Fibroblast of upper back skin (primary cell): ENCODE measurements at places on chromosomes 4 and X.
A peak's percentile ranks its signal among the peaks of the same experiment; 100 is the strongest.

GRCh38 chr4:182537031-182537795 is 294.0 kb downstream of the TENM3 start:
- DNase-seq: no peak

DNA sequence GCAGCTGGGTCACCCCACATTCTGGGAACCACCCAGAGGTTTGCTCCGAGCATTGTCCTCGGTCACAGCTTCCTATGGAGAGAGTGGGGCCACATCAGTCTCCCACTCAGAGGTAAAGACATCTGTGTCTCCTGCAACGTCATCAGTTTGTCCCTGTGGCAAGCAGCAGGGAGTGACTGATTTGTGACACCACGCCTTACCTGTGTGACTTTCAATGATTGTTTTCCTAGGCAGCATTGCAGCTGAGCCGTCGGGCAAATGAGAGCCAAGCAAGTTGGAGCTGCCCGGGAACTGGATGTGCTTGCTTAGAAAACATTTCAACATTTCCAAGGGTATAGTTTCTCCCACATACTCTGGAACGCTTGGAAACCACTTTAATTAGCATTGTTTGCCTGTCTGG is 29.7 kb upstream of the HELT start:
- no peak for DNase-seq

DNA sequence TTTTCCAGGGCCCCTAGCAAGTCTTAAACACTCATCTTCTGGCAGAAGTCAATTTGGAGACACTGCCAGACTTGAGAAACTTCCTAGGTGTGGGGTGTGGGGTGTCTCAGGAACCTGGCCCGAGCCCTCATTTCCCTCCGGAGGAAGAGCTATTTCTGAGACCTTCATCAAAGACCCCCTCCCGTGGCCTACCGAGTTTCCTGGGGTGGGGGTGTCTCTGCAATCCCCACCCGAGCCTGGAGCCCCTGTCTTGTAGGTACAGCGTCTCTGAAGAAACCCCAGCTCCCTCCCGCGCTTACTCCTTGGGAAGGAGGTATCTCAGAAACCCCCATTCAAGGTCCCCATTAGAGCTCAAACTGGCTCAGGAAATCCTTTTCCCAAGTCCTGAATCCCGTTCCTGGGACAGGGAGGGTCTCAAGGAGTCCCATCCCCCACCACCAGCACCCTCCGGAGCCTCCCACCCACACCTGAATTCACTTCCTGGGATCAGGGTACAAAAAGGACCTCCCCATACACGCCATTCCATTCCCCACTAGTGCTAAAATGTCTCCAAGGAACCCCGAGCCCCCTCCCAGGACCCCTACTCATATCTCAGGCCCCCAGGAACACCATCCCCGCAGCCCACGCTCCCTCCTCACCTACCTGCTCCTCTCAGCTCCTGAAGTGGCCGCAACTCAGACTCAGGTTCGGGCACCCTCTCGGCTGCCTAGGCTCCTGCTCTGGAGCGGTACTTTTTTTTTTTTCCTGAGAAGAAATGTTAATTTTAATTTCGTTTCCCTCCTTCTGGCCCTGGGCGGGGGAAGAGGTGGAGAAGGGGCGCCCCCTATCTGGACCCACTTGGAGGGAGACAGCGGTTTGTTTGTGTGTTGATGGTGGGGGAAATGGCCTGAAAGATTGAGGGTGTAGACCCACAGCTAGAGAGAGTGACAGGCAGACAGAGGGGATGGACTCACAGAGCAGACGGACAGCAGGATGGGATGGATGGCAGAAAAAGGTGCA is 1.1 kb downstream of the SLC38A5 start:
- no peak for DNase-seq

GRCh38 chr4:84647312-84647884 is 64.5 kb downstream of the CDS1 start:
- DNase-seq: no peak

DNA sequence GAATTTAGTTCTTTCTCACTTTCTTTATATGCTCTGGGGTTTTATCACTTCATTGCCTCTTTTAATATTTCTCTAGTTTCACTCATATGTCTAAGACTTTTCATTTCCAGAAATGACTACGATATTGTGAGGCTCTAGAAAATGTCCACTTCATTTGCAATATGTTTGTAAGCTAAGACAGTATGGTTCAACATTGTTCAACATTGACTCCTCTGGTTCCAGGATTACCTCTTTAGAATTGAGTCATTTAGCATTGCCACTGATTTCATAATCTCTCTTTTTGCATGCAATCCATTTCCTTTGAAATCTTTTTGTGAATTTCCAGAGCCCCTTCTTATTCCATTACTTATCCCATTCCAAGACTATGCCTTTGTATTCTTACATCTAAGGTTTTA is 32.3 kb downstream of the BBS12 start:
- DNase-seq: peak; percentile 94

GRCh38 chr4:1201851-1202525 is 29.6 kb upstream of the SPON2 start:
- DNase-seq: peak; percentile 89

GRCh38 chr4:174460684-174461083 is 61.6 kb downstream of the HPGD start:
- DNase-seq: peak; percentile 44

- DNase-seq: peak; percentile 69
Measured at GRCh38 chrX:140766024-140766611, 56.6 kb downstream of the LINC00632 start.

DNA sequence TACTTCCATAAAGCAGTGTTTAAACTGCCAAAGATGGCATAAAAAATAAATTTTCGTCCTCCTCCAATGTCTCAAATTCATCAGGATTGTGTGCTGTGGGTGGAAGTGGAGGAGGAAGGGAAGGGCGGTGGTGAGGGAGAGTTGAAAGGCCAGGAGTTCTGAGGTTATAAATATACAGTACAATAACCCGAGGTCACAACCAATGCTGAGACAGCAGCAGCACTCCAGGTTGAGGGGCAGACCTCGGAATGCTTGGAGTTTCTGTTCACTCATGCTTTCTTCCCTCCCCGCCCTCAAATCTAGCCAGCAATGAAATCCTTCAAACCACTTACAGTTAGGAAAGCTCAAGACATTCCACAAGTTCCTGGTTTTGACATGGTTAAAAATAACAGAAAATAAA is 134.0 kb upstream of the SMAD1 start:
- DNase-seq: peak; percentile 94

DNA sequence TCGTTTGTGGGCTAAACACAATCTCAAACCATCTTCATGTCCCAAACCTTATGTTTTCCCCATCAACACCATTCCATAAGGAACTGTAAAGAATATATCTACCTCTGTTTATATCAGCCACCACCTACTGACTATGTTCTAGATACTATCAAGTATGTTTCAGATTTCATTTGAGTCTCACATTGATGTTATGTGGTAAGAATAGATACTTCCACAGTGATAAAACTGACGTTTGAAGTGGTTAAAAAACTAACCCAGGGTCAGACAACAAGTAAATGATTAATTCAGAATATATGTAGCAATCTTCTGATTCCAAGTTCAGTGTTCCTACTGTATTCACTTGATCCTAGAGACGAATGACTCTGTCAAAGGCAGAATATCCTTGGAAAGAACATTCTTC is 156.8 kb upstream of the RASGEF1B start:
- no peak for DNase-seq

GRCh38 chr4:22692736-22693135 is at the start of gene GBA3:
TSS of gene GBA3 (plus strand) at chr4:22692937.
- DNase-seq: no peak

DNA sequence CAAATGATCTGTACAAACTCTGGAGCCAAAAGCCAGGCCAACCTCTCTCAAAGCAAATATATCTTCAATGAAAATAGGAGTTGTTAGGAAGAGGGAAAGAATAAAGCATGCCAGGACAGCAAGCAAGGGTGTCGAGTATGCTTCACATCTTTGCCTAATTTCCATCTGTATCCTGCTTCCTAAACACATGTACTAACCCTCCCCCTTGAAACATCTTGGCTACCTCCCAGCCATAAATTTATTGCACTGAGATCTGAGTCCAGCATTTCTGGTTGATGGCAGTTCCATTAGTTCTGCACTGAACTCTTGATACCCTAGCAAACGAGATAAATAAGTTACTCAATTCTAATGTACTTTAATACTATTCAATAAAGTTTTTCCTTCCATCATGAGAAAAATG is 430.5 kb upstream of the TRAM1L1 start:
- no peak for DNase-seq

- peak; percentile 56 for DNase-seq
Measured at GRCh38 chr4:52833941-52834525, 28.1 kb upstream of the RASL11B start.

- DNase-seq: peak; percentile 67
Measured at GRCh38 chr4:183173580-183174526, 74.8 kb downstream of the WWC2 start.

- DNase-seq: peak; percentile 13
Measured at GRCh38 chrX:24110069-24110468, 39.5 kb upstream of the ZFX start.

GRCh38 chrX:135346975-135347374 is 37.7 kb downstream of the ETDC start:
- no peak for DNase-seq

DNA sequence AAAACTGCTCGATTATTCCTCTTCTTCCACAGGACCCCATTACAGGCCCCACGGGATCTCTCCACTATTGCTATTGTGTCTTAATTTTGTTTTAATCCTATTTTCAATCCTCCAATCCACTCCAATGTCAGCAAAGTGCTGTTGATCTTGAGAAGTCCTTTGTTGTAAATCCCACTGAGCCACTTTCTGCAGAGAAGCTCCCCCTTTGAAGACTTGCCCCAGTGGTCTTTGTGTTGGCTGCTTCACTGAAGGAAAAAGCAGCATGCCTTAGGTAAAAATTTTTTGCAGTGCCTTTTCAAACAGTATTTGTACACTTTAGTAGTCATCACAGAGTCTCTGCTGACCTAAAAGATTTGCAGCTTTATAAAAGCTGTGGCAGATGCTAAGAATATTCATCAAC is 252.0 kb upstream of the SLC7A11 start:
- no peak for DNase-seq

GRCh38 chr4:39621582-39621981 is 17.1 kb downstream of the SMIM14 start:
- DNase-seq: peak; percentile 72

DNA sequence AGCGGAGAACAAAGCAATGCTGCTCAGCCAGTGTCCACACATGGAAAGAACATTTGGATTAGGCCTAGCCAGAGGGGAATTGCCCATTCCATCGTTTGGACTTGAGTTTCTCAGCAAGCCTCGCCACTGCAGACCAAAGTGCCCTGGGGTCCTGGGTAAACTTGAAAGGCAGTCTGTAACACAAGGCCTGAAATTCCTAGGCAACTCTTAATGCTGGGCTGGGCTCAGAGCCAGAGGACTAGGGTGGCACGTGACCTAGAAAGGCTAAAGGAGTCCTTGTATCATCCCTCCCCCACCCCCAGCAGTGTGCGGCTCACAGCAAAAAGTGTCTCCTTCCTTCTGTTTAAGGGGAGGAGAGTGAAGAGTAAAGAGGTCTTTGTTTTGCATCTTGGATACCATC is 210.4 kb upstream of the ARX start:
- DNase-seq: no peak

- no peak for DNase-seq
Measured at GRCh38 chr4:39497909-39498726, 29.1 kb downstream of the UGDH start.

- DNase-seq: peak; percentile 55
Measured at GRCh38 chrX:14398725-14399124, 130.6 kb upstream of the GLRA2 start.

- DNase-seq: no peak
Measured at GRCh38 chrX:21373637-21374162, 518 bp upstream of the CNKSR2 start.

DNA sequence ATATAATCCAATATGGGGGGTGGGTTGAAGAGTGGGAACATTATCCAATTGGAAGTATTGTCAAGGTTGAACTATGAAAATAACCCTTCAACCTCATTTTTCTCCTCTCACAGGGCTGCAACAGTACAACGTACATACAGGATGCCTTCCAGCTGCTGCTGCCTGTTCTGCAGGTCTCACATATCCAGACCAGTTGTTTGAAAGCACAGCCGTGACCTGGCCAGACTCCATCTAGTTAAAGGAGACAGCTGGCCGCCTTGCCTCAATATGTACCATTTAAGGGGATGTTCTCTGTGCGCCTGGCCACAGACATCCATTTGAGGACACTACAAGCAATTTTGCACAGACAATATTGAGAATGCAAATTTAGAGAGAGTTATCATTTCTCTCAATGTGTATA is 75.7 kb downstream of the FAM114A1 start:
- DNase-seq: peak; percentile 50

DNA sequence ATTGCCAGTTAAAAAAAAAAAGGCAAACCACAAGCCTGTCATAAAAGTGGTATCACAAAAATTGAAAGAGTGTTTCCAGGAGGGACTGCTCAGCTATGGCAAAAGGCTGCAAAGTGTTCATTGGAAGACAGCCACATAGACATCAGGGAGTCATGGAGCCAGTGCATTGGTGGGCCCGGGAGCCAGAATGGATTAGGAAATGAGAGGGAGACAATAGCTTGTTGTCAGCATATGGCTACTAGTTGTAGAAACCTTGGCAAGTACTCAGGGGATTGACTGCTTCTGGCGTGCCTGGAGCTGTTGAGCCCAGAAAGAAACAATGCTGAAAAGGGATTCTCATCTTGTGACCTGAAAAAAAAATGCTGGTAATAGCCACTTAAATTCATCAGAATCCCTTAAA is 5.0 kb downstream of the GAR1 start:
- no peak for DNase-seq

GRCh38 chrX:54530357-54530900 is 410 bp downstream of the GNL3L start:
- DNase-seq: no peak

DNA sequence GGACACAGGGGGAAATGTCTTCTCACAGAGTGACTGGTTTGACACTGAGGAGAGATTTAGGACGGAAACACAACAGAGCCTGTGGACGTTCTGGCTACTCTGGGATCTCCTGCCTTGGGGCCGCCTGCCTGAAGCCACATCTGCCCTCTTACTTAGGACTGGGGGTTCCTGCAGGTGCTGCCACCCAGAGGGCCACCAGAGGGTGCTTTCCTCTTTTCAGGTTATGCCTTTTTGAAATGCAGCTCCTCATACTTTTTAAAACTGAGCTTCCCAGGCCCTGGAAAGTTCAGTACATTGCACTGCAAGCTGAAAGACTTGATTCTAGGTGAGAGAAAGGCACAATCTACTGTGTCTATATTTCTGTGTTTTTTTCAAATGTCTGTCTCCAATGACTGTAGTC is 92.2 kb upstream of the PGRMC2 start:
- DNase-seq: peak; percentile 50

- DNase-seq: peak; percentile 6
Measured at GRCh38 chr4:180190382-180190781, 2052.8 kb upstream of the TENM3 start.

- peak; percentile 13 for DNase-seq
Measured at GRCh38 chr4:105666693-105667092, 41.8 kb downstream of the INTS12 start.
